ENCODE measurements at places on chromosomes 4 and X. TPM values are rescaled to one million over a fixed set of nuclear protein-coding genes. Genes with fewer than 3 reads are reported as not detected.

DNA sequence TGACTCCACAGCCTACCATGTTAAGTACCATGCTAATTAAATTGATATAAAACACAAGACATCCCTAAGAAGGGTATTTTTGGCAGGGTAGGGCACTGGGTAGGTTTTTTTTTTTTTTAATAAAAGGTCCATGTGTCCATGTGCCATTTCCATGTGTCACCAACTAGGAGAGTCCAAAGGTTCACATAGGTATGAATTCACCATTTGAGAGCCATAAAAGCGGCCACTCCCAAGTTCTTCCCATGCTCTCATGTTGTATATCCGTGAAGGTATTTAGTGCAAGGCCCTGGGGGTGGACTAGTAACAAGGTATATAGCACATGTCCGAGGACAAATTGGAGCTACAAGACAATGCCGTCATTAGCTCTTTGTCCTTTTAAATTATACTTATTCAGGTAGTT lies 107.3 kb downstream of the PDE5A start:
- peaks cover 58% of the 10 kb centered on the region for H3K36me3 ChIP-seq
- H3K27me3 ChIP-seq, result no peaks in the 10 kb centered on the region
- H3K27ac ChIP-seq, result no peak overlapping the region
- DNase-seq, result no peak

Gene PPARGC1A
- 94.8 TPM for total RNA-seq

DNA sequence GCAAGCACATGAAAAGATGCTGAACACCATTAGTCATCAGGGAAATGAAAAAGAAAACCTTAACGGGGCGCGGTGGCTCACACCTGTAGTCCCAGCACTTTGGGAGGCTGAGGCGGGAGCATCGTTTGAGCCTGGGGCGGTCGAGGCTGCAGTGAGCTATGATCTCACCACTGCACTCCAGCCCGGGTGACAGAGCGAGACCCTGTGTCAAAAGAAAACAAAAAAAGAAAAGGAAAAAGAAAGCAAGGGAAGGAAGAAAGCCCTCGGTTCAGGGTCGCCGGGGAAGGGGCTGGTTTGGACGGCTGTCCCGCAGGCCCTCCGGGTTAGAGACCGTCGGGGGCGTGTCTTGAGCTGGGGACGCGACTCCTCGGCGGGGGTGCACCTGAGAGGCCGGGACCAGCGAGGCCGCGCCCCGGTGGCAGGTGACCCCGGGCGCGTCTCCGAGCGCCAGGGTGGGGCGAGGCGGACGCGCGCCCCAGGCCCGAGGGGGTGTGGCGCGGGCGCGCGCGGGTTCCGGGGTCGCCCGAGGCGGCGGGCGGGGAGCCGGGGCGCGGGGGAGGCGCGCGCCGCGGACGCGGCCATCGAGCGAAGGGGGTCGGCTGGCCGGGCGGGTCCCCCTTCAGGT lies 478 bp upstream of the PLXNA3 start:
- H3K27ac ChIP-seq, result no peak overlapping the region
- no peaks in the 10 kb centered on the region for H3K36me3 ChIP-seq
- H3K4me3 ChIP-seq, result peak overlapping the region; percentile 56
- H3K27me3 ChIP-seq, result no peaks in the 10 kb centered on the region
- no peaks in the 10 kb centered on the region for H3K4me1 ChIP-seq

Gene AP1AR
- total RNA-seq, result 12.0 TPM

GRCh38 chr4:38141808-38142500 lies 181.8 kb downstream of the PTTG2 start:
- H3K4me1 ChIP-seq, result peaks cover 7% of the 10 kb centered on the region
- no peak overlapping the region for H3K27ac ChIP-seq
- no peak for DNase-seq
- H3K36me3 ChIP-seq, result peaks cover 41% of the 10 kb centered on the region
- no peak overlapping the region for H3K4me3 ChIP-seq
- no peaks in the 10 kb centered on the region for H3K27me3 ChIP-seq

Gene CXCL13
- not detected for total RNA-seq

GRCh38 chr4:13701937-13702446 lies 74.5 kb upstream of the BOD1L1 start:
- no peaks in the 10 kb centered on the region for H3K36me3 ChIP-seq

Gene HPF1
- 17.8 TPM for total RNA-seq

Gene PROM1
- total RNA-seq, result 3.3 TPM

Gene SPANXC
- total RNA-seq, result not detected

DNA sequence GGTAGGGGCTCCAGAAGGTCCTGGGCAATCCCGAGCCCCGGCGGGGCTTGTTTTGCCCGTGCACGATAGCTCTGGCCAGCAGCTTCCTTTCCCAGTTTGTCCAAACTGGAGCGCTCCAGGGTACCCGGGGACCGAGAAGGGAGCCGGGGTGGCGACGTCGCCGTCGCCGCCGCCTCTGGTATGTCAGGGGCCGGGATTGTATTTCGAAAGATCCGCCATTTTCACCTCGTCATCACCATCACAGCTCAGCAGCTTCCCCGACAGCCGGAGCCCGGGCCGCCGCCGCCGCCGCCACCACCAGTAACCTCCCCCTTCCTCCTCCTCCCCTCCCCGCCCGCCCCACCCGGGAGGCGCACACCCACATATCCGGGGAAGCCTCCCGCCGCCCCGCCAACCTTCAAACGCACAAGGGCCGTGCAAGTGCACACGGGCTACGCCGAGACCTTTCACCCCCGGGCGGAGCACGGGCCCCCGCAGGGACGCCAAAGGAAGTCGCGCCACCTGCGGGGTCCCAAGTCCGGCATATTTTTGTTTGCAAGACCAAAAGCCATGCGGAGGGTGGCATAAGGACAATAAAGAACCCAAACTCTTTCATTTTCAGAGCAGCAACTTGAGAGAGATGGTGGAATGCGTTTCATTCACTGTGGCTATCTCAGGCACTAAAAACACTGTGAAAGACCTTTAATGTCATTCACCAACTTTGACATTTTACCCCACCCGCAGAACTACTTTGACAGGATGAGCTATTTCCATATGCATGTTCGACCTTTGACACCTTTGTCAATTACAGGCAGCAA lies at the start of gene LIN54:
TSS of gene LIN54 (minus strand) at position 302 of the 797 bp plus-strand sequence. CDS start 25,979 bp downstream, outside the sequence.
- H3K4me1 ChIP-seq, result peaks cover 20% of the 10 kb centered on the region
- peak; percentile 75 for DNase-seq
- H3K27ac ChIP-seq, result peak within 1 kb of the TSS; percentile 90
- no peaks in the 10 kb centered on the region for H3K27me3 ChIP-seq

GRCh38 chr4:39613093-39613656 lies 25.5 kb downstream of the SMIM14 start:
- H3K36me3 ChIP-seq, result peaks cover 10% of the 10 kb centered on the region
- DNase-seq, result no peak
- H3K4me1 ChIP-seq, result peaks cover 2% of the 10 kb centered on the region
- H3K27ac ChIP-seq, result peak overlapping the region; percentile 34
- no peak overlapping the region for H3K4me3 ChIP-seq

GRCh38 chrX:97030463-97030862 lies 146.8 kb downstream of the RPA4 start:
- no peaks in the 10 kb centered on the region for H3K4me1 ChIP-seq
- no peak overlapping the region for H3K4me3 ChIP-seq
- no peak for DNase-seq
- H3K27ac ChIP-seq, result no peak overlapping the region
- H3K27me3 ChIP-seq, result no peaks in the 10 kb centered on the region

- H3K27me3 ChIP-seq, result no peaks in the 10 kb centered on the region
- no peaks in the 10 kb centered on the region for H3K4me1 ChIP-seq
- H3K4me3 ChIP-seq, result no peak overlapping the region
- H3K27ac ChIP-seq, result no peak overlapping the region
- no peaks in the 10 kb centered on the region for H3K36me3 ChIP-seq
Observed at GRCh38 chr4:34676400-34676799, 1567.9 kb downstream of the ARAP2 start.

GRCh38 chr4:173761236-173761635 lies 231.2 kb upstream of the HAND2 start:
- H3K27me3 ChIP-seq, result no peaks in the 10 kb centered on the region
- H3K36me3 ChIP-seq, result no peaks in the 10 kb centered on the region
- H3K4me3 ChIP-seq, result no peak overlapping the region
- H3K27ac ChIP-seq, result no peak overlapping the region

DNA sequence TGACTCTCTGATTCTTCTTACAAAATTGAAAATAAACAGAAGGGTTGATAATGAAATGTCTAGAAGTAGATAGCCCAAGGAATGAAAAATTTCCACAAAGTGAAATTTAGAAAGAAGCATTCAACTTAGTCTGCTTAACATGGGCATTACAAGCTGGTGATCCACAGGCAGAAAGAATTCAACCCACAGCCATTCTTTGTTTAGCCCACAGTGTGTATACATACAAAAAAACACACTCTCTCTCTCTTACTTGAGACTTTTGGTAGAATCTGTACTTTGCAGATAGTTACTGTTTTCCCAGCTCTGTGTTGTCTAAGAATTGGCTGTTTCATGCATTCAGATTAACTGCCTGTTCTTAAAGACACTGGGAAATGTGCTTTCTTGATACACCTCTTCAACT lies 159.8 kb downstream of the SLC4A4 start:
- no peak overlapping the region for H3K27ac ChIP-seq
- H3K4me3 ChIP-seq, result no peak overlapping the region
- no peaks in the 10 kb centered on the region for H3K27me3 ChIP-seq
- DNase-seq, result no peak
- no peaks in the 10 kb centered on the region for H3K4me1 ChIP-seq
- no peaks in the 10 kb centered on the region for H3K36me3 ChIP-seq

GRCh38 chrX:31499109-31499508 lies 427.3 kb upstream of the FTHL17 start:
- no peak overlapping the region for H3K27ac ChIP-seq
- no peaks in the 10 kb centered on the region for H3K36me3 ChIP-seq
- H3K4me1 ChIP-seq, result no peaks in the 10 kb centered on the region
- no peaks in the 10 kb centered on the region for H3K27me3 ChIP-seq
- no peak overlapping the region for H3K4me3 ChIP-seq
- DNase-seq, result no peak

DNA sequence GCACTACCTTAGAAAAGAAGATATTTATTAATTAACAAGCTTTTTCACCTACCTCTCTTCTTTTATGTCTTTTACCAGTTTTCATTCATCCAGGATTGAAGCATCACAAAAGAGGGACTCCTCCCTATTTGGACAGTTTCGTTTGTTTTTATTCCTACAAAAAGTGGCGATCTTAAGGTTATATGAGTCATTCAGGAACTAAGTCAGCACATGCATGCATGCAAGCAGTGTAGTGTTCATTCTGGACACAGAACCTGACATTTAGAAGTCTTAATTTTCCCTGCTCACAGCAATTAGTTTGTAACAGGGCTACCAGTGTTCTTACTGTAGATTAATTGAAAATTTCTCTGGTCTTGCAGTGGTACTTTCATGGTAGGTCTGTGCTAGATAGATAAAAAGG lies 47.9 kb upstream of the QRFPR start:
- H3K4me1 ChIP-seq, result no peaks in the 10 kb centered on the region
- no peak overlapping the region for H3K27ac ChIP-seq
- no peak for DNase-seq
- no peaks in the 10 kb centered on the region for H3K27me3 ChIP-seq
- no peak overlapping the region for H3K4me3 ChIP-seq

- no peak overlapping the region for H3K27ac ChIP-seq
- no peak overlapping the region for H3K4me3 ChIP-seq
- H3K4me1 ChIP-seq, result peaks cover 13% of the 10 kb centered on the region
- H3K27me3 ChIP-seq, result no peaks in the 10 kb centered on the region
Observed at GRCh38 chr4:56791316-56791715, 30.2 kb downstream of the SPINK2 start.

DNA sequence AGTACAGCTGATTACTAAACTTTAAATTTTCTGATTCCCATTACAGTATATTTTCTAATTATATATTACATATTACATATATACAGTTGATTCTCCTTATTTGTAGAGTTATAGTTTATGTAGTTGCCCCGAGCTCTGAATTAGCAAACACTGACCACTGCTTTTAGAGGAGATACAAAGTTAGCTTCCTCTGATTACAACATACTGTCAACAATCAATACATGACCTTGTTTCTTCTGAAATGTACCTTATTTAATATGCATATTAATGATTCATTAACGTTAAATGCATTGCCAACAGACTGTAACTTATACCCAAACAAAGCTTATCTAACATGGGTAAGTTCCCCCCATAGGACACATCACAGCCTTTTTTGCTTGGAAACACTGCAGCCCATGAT lies 81.5 kb downstream of the ATP10D start:
- no peaks in the 10 kb centered on the region for H3K4me1 ChIP-seq
- no peak overlapping the region for H3K4me3 ChIP-seq

DNA sequence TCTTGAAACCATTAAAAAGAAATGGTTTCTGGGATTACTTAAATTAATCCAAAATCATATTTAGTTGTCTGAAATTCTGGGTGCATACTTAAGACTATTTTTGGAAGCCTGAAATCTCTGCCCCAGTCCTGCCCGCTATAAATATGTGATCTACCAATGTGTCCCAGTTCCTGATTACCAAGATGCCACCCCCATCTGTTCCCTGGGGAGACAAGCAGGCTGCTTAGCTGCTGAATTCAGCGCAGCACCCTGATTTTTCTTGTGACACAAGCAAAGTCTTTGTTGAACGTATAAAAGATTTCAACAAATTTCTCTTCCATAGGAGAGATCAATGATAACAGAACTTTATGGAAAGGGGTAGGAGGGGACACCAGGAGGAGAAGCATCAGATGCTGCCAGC lies 100.6 kb upstream of the PRPS2 start:
- H3K27ac ChIP-seq, result no peak overlapping the region
- no peak overlapping the region for H3K4me3 ChIP-seq
- no peak for DNase-seq
- no peaks in the 10 kb centered on the region for H3K36me3 ChIP-seq
- H3K4me1 ChIP-seq, result no peaks in the 10 kb centered on the region
- H3K27me3 ChIP-seq, result peaks cover 32% of the 10 kb centered on the region

Gene MSX1
- total RNA-seq, result 3.6 TPM

DNA sequence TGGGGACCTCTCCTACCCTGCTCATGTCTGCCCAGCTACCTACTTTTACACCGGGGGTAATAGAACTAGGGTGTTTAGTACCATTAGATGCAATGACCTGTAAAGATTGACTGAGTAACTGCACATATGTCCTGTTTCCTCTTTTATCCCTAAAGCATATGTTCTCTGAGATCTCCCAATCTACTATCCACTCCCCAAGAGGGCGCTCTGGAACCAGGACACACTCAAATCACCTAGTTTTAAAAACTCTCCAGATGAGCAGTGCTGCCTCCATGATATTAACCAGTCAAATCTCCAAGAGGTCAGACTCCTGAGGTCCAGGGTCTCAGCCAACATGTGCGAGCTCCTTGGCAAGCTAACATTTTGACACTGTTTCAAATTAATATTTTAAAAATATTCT lies 87.0 kb upstream of the TSPAN5 start:
- H3K4me1 ChIP-seq, result no peaks in the 10 kb centered on the region
- no peaks in the 10 kb centered on the region for H3K36me3 ChIP-seq
- no peak overlapping the region for H3K4me3 ChIP-seq
- no peak overlapping the region for H3K27ac ChIP-seq
- H3K27me3 ChIP-seq, result no peaks in the 10 kb centered on the region

- H3K4me1 ChIP-seq, result peaks cover 44% of the 10 kb centered on the region
- no peak overlapping the region for H3K4me3 ChIP-seq
- no peaks in the 10 kb centered on the region for H3K27me3 ChIP-seq
- H3K27ac ChIP-seq, result peak overlapping the region; percentile 76
- peaks cover 4% of the 10 kb centered on the region for H3K36me3 ChIP-seq
Observed at GRCh38 chr4:147825451-147826287, 93.8 kb downstream of the ARHGAP10 start.

GRCh38 chrX:149073479-149073878 lies 431.6 kb downstream of the IDS start:
- no peak overlapping the region for H3K27ac ChIP-seq
- no peak overlapping the region for H3K4me3 ChIP-seq
- DNase-seq, result no peak
- H3K4me1 ChIP-seq, result peaks cover 4% of the 10 kb centered on the region
- H3K27me3 ChIP-seq, result no peaks in the 10 kb centered on the region

Gene ARMCX2
- total RNA-seq, result 48.9 TPM

GRCh38 chr4:4607336-4608213 lies 65.7 kb upstream of the STX18 start:
- no peak overlapping the region for H3K4me3 ChIP-seq
- no peaks in the 10 kb centered on the region for H3K27me3 ChIP-seq
- no peak for DNase-seq
- no peak overlapping the region for H3K27ac ChIP-seq
- no peaks in the 10 kb centered on the region for H3K4me1 ChIP-seq
- no peaks in the 10 kb centered on the region for H3K36me3 ChIP-seq

Data from heart right ventricle (tissue), 16 donors.